ENCODE measurements at places on chromosomes 1 and 21. TPM values are rescaled to one million over a fixed set of nuclear protein-coding genes. Genes with fewer than 3 reads are reported as not detected.

DNA sequence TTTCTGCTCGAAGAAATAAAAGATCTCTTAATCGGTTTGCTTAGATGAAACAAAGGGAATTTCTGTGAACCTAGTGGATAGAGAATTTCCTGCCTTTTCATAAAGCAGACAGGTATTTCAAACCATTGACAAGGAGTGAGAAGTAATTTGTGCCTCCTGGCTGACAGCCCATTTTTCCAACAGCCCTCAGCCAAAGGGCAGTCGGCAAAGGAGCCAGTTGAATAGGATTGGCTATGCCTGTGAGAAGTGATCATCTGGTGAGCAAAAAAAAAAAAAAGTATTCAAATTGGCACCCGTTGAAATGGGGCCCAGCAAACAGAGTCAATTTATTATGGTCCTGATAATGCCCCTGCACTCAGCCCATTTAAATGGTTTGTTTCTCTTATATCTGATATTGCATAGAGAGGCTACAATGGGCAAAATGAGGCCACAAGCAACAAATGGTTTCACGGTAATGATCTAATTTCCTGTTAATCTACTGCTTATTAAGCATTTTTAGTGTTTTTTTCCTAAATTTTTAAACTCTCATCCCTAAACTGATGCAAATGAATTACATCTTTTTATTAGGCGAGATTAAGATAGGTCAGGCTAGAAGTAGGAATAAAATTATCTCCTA lies 477.5 kb downstream of the NUF2 start:
- H3K36me3 ChIP-seq = no peaks in the 10 kb centered on the region
- no peak for DNase-seq
- H3K4me3 ChIP-seq = no peak overlapping the region
- no peaks in the 10 kb centered on the region for H3K27me3 ChIP-seq
- no peak overlapping the region for H3K27ac ChIP-seq

DNA sequence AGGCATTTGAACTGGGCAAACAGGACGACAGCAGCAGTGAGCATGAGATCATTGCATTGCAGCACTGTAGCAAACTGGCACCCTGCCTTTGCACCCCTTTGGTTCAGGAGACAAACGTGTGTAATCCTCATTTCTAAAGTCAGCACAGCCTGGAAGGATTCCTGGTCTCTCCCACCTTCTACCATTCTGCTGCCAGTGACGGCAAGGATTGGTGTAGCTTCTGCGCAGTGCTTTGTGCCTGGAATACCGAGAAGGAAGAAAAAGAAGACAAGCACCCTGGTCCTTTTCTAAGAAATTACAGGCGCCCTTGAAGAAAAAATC lies 805.3 kb downstream of the USP25 start:
- no peaks in the 10 kb centered on the region for H3K27me3 ChIP-seq
- DNase-seq = no peak
- no peak overlapping the region for H3K27ac ChIP-seq
- no peaks in the 10 kb centered on the region for H3K4me1 ChIP-seq

Gene KLHL12
- total RNA-seq = 40.2 TPM

DNA sequence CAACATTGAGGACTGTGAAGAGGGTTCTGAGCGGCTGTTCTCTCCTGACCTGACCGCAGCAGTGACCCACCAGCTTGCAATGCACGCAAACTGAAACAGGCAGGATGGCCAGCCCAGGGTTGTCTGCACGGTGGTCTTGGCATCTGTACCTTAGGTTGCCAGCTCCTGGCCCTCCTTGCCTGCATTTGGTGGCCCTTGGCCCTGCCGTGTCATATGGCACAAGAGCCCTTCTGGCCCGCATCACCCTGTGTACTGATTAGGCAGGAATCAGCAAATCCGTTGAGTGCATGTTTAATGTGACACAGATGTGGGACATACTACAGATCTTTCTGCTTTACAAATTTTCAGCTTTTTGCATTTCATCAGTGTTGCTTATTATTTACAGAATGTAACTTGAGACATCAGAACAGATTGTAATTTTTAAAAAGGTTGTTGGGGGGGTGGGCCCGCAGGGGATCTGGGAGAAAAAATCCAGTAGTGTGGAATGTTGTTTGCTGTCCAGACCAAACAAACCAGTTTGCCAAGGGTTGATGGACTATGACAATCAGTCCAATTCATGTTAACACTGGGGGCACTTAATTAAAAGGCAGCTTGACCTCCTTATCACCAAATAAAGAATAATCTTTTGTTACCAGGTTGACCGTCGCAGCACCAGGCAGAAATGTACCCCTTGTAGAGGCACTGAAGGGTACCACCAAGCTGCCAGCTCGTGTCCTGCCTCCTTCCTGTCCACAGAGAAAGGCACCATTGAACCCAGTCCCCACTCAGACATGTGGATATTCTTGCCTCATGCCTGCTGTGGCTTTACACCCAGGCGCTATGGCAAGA lies 132.6 kb downstream of the DHRS3 start:
- H3K36me3 ChIP-seq = peaks cover 4% of the 10 kb centered on the region
- no peak for DNase-seq
- H3K27me3 ChIP-seq = no peaks in the 10 kb centered on the region
- peaks cover 18% of the 10 kb centered on the region for H3K4me1 ChIP-seq
- H3K27ac ChIP-seq = no peak overlapping the region
- no peak overlapping the region for H3K4me3 ChIP-seq

- no peak overlapping the region for H3K4me3 ChIP-seq
- H3K4me1 ChIP-seq = no peaks in the 10 kb centered on the region
- no peaks in the 10 kb centered on the region for H3K27me3 ChIP-seq
- no peak overlapping the region for H3K27ac ChIP-seq
These were observed 158.5 kb downstream of the KCNJ6 start for GRCh38 chr21:37757606-37758376.

- H3K27ac ChIP-seq = no peak overlapping the region
- no peaks in the 10 kb centered on the region for H3K27me3 ChIP-seq
- no peaks in the 10 kb centered on the region for H3K4me1 ChIP-seq
- DNase-seq = no peak
These were observed 51.0 kb downstream of the ABCA4 start for GRCh38 chr1:94069919-94070285.

DNA sequence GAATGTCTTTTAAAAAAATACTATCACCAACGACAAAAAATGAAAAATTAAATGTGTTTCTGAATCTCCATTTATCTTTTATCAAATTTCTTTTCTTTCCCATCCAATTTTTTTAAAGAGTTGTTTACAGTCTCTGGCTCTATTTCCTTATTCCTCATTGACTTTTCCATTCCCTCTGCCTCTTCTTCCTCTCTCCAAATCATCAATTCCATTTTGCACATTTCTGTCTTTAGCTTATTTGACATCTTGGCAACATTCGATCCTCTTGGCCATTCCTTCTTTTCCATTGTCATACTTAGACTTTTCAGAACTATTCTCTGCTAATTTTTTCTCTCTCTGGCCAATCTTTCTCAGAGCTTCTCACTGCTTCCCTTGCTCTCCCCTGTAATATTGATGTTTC lies 497.6 kb downstream of the PLPP3 start:
- H3K36me3 ChIP-seq = no peaks in the 10 kb centered on the region
- H3K27ac ChIP-seq = no peak overlapping the region
- H3K27me3 ChIP-seq = no peaks in the 10 kb centered on the region

GRCh38 chr1:171769754-171770153 lies 11.7 kb upstream of the METTL13 start:
- H3K36me3 ChIP-seq = no peaks in the 10 kb centered on the region
- peaks cover 6% of the 10 kb centered on the region for H3K27me3 ChIP-seq
- no peak overlapping the region for H3K27ac ChIP-seq
- H3K4me1 ChIP-seq = no peaks in the 10 kb centered on the region
- no peak overlapping the region for H3K4me3 ChIP-seq
- no peak for DNase-seq

DNA sequence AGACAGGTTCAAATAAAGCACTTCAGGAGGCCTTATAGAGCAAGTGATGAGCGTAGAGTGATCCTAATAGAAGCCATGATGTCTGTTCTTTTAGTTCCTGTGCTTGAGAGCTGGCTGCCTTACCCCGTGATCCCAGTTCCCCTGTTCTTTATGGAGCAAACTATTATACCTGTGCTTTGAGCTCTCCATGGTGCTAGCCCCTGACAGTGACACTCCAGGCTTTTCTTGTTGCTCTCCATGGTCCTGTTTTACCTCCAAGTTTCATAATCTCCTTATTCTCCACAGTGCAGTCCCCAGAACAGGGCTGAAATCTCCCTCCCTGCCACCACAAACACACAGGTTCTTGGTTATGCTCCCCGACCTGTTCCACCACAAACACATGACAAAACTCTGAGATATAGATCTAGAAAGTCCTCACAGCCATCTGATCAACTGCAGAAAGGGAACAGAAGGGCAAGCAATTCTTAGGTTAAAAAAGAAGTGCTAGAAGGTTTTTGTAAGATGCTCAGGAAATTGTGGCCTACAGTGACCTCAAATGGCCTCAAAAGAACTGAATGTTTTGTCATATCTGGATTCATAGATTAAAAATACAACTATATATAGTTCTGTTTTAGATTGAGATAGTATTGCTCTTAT lies 6.0 kb downstream of the CADM3 start:
- H3K36me3 ChIP-seq = no peaks in the 10 kb centered on the region
- no peaks in the 10 kb centered on the region for H3K27me3 ChIP-seq
- DNase-seq = no peak
- no peaks in the 10 kb centered on the region for H3K4me1 ChIP-seq

DNA sequence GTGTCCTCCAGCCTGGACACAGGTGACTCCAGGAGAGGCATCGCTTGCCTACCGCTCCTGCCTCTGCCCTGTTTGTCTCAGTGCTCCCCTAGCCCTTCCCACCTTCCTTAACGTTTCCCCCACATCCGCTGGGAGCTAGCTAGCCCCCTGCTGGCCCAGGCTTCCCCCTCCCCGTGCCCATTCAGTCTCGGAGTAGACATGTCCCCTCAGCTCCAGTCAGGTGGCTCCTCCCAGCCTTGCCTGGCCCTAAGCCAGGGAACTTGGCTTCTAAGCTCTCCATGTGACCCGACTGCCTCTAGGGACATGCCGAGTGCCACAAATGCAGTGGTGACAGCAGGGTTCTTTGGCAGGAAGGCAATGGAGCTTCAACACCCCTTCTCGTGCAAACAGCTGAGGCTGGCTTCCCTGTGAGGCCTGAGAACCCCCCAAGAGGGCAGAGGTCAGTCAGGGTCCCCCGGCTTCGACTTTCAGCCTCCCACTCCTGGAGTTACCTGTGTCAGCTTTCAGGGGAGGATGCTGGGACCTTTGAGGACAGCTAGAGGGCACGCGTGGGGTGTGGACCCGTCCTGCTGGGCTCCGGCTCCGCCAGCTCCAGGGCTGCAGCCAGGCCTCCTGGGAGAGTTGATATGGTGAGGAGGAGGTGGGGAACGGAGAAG lies 16.2 kb downstream of the DRAXIN start:
- no peak for DNase-seq
- H3K4me1 ChIP-seq = no peaks in the 10 kb centered on the region
- H3K27me3 ChIP-seq = no peaks in the 10 kb centered on the region
- no peak overlapping the region for H3K4me3 ChIP-seq

DNA sequence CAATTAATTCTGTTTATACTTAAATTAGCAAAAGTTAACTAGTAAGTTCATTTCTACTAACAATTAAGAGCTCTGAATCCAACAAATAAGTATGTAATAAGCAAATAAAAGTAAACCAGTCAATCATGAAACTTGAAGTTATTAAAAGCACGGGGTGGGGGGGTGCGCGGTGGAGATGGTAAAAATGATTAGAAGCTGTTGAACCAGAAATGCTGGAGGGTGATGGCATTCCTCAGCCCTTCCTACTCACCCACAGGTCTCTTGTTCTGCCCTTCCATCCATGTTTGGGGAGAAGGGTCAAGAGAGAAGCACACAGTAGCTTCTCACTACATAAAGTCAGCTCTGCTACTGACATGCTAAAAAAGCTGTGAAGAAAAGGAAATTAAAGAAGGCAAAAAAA lies 63.5 kb downstream of the AKT3 start:
- DNase-seq = no peak
- no peaks in the 10 kb centered on the region for H3K4me1 ChIP-seq
- no peak overlapping the region for H3K27ac ChIP-seq
- H3K27me3 ChIP-seq = no peaks in the 10 kb centered on the region
